ENCODE measurements at places on chromosomes 1 and 21.

DNA sequence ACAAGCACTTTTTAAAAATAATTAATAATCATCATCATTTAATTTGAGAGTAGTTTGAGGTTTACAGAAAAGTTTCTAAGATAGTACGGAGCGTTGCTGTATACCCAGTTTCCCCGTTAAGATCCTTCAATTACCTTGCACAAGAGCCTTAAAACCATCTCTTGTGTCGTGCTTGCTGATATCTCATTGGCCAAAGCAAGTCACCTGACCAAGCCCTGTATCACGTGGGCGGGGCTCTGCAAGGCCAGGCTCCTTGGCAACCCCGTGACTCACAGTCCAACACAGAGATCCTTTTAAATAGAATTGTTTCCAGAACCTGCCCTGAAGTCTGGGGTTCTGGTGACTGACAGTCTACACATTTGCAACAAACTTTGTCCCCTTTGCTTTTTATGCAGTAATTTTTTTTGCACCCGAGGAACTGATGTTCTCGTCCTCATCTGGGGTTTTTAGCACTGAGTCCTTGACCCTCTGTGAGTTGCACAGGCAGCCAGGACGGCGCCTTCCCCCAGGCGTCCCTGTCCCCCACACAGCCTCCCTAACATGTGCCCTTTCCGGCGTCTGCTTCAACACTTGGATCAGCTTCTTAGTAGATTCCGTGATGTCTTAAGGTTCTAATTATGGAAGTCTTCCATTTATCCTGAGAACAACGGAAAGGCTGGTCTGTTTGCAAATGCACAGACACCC, 183.3 kb upstream of the TMEM51 start:
- DNase-seq: no peak

DNA sequence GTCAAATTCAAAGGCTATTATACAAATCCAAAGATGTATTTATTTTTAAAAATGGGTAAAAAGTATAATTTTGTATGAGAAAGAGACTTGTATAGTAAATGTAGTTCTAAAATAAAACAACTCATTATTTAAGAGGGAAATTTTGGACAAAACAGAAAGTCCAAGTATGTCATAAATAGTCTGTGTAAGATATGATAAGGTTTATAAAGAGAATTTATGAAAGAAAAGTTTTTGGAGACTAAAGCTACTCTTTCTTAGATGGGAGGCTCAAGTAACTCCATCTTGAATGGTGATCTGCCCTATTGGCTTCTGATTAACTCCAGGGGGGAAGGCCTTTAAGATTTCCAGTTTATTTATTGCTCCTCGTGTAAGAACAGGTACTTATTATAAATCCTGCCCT, 14.7 kb upstream of the OR2T27 start:
- no peak for DNase-seq

DNA sequence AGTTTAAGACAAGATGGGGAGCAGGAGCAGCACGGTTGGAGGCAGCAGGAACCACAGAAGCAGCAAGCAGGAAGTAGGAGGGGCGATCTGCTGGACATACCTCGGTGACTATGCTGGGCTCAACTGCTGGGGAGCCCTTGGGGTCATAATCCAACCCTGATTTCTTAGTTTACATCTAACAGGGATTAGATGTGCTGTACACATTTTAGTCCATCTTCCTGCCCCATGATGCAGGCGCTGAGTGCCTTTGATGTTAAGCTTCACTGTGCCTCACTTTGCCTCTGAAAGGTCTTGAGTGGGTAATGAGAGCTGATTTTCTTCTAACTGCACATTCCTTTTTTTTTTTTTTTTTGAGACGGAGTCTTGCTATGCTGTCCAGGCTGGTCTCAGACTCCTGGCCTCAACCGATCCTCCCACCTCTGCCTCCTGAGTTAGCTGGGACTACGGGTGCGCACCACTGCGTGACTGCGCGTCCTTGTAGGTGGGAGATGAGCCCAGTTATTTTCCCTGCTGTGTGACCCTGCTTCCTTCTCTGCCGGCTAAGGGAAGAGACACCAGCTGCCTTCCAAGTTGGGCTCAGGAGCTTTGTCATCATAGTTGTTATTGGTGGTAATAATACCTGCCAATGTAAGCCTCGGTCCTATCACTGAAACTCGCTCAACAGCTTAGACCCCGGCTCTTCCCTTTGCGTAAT, 1.1 kb upstream of the RCAN3 start:
- no peak for DNase-seq

GRCh38 chr1:91883470-91883869, 2.5 kb downstream of the TGFBR3 start:
- DNase-seq: no peak

DNA sequence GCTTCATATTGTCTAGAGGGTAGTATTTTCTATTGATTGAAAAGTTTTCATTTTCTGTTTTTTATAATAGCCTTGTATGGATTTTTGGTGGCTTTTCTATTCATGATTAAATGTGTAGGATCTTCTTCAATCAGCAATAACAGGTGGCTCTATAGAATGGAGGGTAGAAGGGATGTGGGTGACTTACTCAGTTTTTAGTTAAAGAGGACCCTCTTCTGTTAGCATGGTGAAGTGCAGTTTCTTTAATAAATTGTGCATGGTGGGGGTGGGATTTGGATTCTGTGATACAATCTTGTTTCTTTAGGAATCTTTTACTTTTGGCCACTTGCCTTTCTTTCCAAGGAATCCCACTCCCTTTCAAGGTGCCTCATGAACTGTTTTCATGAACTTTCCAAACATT, 64.7 kb downstream of the SLC35A3 start:
- DNase-seq: no peak

- no peak for DNase-seq
Observed at GRCh38 chr1:2443277-2444137, 31.1 kb upstream of the PEX10 start.

- DNase-seq: no peak
Observed at GRCh38 chr1:84505493-84506001, 639 bp upstream of the SPATA1 start.

- DNase-seq: no peak
Observed at GRCh38 chr1:44536357-44537209, 131.5 kb downstream of the RNF220 start.

DNA sequence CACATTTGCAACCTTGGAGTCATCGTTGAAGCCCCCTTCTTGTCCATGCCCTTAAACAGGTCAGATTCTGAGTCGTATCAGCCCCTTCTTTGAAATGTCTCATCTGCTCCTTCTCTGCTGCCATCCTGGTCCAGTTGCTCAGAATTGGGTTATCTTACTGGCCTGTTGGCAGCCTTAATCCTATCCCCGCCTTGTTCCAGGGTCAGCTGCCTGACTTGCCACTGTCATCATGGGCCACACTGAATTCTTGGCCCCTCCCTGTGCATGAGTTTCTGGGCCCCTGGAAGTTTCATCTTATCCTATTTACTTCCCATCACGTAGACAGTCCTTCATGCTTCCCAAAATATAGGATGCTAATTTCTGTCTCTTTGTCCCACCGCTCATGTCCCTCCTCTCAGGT, 23.7 kb downstream of the IRF2BP2 start:
- DNase-seq: no peak

DNA sequence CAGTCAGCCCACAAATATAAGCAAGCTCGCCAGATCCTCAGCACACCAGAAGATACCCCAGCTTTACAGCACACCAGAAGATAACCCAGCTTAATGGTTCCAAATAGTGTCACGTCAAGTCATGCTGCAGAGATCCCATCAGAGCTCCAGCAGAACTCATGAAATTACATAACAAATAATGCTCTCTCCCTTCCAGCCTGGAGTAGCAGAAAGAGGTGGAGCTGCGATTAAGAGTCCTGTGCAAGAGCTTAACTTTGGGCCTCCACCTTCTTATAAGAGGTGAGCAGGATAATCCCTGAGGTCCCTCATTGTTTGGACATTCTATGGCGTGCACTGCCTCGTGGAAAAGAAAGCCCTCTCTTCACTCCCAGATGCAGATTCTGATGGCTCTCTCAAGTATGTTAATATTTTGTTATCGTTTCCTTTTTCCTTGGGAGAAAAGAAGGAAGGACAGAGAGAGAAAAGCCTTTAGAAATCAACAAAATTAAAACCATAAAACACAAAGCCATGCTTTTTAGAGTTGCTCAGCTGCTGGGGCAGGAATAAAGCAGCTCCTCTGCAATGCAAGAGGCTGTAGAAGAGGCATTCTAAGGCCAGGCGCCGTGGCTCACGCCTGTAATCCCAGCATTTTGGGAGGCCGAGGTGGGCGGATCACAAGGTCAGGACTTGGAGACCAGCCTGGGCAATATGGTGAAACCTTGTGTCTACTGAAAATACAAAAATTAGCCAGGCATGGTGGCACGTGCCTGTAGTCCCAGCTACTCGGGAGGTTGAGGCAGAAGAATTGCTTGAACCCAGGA, 59.1 kb downstream of the GLUL start:
- DNase-seq: no peak

- no peak for DNase-seq
Observed at GRCh38 chr1:111503585-111504060, at the start of the genes ADORA3 and TMIGD3. Gene ADORA3, minus strand, starts transcription at chr1:111503633. Its CDS starts 279 bp downstream, at chr1:111503354. Gene TMIGD3, minus strand, starts transcription at chr1:111503633. Its CDS starts 279 bp downstream, at chr1:111503354.

- no peak for DNase-seq
Observed at GRCh38 chr21:33511639-33512038, 20.1 kb upstream of the DNAJC28 start.

DNA sequence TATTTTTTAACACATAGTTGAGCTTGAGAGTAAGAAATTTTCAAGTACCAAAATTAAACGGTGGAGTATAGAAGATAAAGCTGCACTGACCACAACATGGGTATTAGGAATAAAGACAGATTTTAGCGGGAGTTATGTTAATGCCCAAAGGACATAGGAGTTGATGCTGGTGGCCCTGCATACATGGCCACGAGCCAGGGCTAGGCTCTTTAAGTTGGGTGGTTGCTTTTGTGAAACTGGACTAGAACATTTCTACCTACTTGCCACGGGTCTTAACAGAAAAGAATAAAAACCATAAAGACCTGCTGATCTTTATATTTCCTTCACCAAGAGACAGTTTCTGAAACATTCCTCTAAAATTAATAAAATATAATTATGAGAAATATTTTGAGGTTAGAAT, 14.9 kb downstream of the EDEM3 start:
- no peak for DNase-seq

DNA sequence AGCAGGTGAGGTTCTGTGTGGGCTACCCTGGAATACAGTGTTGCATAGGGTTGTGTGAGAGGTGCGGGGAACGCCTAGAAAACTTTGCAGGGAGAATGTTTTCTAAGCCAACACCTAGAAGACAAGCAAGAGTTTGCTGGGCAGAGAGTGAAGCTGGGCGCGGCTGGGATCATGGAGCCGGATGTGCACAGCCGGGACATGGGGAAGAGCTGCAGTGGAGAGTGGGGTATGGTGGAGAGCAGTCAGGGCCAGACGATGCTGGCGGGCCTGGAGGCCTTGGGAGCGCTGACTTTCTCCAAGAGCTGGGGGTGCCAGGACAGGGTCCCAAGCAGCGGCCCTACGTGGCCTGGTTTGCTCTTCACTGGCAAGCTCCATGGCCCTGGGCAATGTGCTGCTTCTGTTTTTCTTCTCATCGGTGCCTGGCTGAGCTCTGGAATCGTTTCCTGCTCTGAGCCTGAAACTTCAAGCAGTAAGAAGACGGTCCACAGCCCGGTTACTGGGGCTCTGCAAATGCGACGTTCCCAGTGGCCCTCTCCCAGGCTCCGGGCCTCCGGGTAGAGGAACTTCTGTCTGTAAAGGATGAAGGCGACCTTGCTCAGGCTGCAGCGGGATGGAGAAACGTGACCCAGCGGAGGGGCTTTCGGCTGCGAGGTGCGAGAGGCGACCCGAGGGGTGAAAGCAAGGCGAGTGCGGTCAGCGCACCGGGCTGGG, 51.9 kb upstream of the CD34 start:
- no peak for DNase-seq

DNA sequence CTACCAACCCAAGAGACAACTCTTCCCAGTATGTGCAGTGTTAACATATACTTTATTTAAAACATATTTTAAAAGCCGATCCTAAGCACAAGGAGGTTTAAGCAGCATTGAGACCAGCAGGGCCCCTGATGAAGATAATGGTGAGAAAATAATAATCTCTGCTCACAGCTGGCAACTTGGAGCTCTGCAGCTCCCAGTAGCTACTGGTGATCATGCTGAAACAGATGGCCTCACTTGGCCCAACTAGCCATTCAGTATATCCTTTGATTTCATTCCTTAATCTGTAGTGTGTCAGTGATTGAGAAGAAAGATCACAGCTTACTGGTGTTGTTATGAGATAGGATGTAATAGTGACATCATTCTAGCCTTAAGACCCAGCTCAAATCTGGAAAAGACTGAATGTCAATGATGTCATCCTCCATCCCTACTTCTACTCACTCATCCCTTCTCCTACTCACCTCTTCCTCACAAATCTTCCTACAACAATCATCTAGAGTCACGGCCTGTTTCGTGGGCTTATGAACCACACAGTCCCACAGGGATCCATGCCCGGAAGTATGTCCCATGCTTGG, 817.9 kb downstream of the PLA2G4A start:
- no peak for DNase-seq

GRCh38 chr1:117142200-117142599, 20.7 kb upstream of the TRIM45 start:
- DNase-seq: no peak

DNA sequence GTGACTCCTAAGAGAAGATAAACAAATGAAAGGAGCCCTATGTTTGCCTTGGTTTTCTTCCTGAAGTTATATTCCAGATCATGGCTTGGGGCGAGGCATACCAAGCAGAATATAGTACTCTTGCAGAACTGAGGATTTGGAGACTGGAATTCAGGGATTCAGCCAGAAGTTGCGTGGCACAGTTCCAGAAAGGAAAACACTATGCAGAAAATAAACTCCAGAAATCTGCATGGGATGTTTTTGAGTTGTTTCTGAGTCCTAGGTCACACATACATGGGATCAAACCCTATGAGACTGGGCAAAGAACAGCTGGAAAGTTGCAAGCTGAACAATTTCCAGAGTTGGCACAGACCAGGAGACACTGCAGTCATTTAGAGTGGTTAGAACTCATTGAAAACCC, 42.9 kb upstream of the IFFO2 start:
- DNase-seq: no peak

- DNase-seq: no peak
Observed at GRCh38 chr1:206066479-206067171, 13.7 kb downstream of the RHEX start.

- no peak for DNase-seq
Observed at GRCh38 chr1:51147394-51147793, 45.4 kb downstream of the C1orf185 start.

DNA sequence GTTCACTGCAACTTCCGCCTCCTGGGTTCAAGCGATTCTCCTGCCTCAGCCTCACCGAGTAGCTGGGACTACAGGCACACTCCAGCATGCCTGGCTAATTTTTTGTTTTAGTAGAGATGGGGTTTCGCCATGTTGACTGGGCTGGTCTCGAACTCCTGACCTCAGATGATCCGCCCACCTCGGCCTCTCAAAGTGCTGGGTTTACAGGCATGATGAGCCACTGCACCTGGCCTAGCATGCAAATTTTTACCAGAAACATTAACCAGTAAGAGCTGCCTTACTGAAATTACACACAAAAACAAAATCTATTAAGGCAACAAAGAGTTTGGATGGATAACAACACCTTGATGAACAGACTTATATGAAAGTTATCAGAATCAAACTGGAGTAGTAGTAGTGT, 12.1 kb downstream of the ZZZ3 start:
- no peak for DNase-seq

All from mesenteric fat pad (tissue), 1 donor.